ENCODE measurements at places on chromosomes 7 and 10. TPM values are rescaled to one million over a fixed set of nuclear protein-coding genes. Genes with fewer than 3 reads are reported as not detected.
A peak's percentile ranks its signal among the peaks of the same experiment; 100 is the strongest.

GRCh38 chr7:18901351-18901750 is 216.1 kb downstream of the TWIST1 start:
- DNase-seq, result no peak

DNA sequence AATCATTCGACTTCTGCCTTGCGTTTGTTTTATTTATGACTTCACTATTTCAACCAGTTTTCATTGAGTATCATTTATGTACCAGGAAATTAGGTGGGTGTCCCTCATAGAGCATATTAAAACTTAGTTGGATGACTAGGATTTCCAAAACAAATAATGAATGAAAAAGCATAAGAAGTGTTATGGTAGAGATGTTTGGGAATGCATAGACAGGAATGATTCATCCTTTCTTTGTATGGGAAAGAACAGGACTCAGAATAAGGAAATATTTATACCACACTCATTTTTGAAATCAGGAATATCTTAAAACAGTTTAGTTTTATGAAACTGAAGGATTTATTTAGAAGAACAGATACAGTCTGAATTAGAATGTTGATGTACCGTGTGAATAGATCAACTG is 315.7 kb downstream of the EXOC4 start:
- no peak for DNase-seq

DNA sequence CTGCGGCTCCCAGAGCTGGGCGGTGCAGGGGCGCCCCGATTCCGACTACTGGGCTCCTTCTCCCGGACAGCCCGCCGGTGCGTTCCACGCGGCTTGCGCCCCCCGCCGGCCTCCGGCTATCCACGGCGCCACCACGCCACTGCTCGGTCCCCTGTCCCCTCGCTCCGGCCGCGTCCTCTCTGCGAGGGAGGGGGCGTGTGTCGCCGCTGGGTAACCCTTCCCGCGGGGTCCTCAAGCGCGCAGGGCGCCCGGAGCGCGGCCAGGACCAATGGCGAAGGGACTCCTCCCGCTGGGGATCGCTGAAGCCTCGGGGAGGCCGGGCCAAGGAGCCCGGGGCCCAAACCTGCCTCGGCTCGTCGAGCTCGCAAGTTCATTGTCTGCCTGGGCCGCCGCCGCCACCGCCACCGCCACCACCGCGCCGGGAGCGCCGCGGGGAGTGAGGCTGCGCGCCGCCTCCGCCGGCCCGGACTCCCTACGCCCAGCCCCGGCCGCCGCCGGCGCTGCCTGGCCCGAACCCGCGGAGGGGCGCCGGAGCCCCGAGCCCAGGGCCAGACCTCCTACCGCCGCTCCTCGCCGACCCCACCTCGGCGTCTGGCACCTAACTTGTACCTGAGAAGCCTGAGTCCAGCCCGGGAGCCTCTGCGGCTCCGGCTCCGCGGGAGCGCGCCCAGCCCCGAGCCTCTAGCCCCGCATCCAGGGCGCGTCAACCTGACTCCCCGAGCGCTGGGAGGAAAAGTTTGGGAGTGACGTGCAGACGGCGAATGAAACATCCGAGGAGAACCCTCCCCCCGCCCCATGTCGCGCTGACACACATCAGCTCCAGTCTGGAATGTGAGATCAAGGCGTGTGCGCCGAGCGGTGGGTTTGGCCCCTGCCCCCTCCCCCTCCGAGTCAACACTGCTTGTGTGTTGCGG is at the start of gene CHST15:
TSS of gene CHST15 (minus strand) at position 739 of the 914 bp plus-strand sequence. CDS start 47,386 bp downstream, outside the sequence.
- no peak for DNase-seq

DNA sequence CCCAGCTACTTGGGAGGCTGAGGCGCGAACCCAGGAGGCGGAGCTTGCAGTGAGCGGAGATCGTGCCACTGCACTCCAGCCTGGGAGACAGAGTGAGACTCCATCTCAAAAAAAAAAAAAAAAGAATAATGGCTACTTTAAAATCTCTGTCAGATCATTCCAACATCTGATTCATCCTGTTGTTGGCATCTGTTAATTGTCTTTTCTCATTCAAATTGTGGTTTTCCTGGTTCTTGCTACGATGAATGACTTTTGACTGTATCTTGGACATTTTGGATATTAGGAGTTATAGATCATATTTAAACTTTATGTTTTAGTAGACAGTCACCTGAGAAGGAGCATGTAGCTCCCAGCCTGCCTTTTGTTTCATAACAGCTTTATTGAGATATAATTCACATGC is 8.5 kb downstream of the TPST1 start:
- DNase-seq, result no peak

CDK1 gene
- 337 TPM for total RNA-seq

ODAD2 gene
- not detected for total RNA-seq

GRM3 gene
- total RNA-seq, result not detected

- peak; percentile 59 for DNase-seq
These were observed 608 bp downstream of the ACHE start for GRCh38 chr7:100894860-100895700.

FAM241B gene
- 27.8 TPM for total RNA-seq

- no peak for DNase-seq
These were observed 34.7 kb upstream of the HPS1 start for GRCh38 chr10:98481404-98481945.

CNPY4 gene
- total RNA-seq, result 30.0 TPM

GRCh38 chr10:19788075-19788686 is 28.1 kb upstream of the PLXDC2 start:
- DNase-seq, result peak; percentile 6

GRCh38 chr7:98903246-98903645 is 24.9 kb downstream of the TRRAP start:
- DNase-seq, result peak; percentile 68

- no peak for DNase-seq
These were observed 89.6 kb downstream of the SVIL start for GRCh38 chr10:29545122-29545521.

DNA sequence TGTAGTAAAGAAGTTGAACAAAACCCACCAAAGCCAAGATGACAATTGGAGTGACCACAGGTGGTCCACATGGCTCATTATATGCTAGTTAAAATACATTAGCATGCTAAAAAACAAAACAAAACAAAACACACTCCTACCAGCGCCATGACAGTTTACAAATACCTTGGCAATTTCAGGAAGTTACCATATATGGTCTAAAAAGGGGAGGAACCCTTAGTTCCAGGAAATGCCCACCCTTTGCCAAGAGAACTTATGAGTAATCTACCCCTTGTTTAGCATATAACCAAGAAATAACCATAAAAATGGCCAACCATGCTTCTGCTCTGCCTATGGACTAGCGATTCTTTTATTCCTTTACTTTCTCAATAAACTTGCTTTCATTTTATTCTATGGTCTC is 979.1 kb upstream of the POT1 start:
- no peak for DNase-seq

DNA sequence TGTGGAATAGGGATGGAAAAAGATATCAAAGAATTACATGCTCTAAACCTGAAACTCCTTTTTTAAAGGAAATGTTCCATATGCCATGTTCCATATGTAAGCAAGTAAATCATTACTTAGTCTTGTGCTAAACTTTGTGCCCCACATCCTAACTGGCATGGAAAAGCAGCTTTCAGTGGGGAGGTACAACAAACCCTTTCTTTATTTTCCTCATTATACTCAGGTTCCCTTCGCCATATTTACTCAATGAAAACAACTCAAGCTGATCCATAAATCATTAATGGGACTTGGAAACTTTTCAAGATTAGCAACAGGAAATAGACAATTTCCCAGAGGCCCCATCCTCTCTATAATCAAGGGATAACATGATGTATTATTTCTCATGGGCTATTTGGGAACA is 56.0 kb downstream of the GSAP start:
- no peak for DNase-seq

DNA sequence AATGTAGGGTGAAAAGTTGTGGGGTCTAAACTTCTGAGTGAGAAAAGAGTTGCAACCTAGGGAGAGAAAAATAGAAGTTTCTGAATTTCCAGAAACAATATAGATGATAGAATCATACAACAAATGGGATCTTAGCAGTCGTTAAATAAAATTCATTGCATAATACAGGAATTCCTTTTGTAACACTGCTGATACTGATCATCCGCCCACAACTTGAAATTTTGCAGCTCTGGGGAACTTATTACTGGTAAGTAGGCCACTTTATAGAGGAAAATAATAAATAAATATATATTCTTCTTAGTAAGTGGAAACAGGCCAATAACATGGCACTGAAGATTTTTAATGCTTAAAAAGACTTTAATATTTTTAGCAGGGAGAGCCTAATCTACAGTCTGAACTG is 81.9 kb upstream of the SMIM30 start:
- no peak for DNase-seq
